ENCODE measurements at places on chromosomes 6 and 20.

DNA sequence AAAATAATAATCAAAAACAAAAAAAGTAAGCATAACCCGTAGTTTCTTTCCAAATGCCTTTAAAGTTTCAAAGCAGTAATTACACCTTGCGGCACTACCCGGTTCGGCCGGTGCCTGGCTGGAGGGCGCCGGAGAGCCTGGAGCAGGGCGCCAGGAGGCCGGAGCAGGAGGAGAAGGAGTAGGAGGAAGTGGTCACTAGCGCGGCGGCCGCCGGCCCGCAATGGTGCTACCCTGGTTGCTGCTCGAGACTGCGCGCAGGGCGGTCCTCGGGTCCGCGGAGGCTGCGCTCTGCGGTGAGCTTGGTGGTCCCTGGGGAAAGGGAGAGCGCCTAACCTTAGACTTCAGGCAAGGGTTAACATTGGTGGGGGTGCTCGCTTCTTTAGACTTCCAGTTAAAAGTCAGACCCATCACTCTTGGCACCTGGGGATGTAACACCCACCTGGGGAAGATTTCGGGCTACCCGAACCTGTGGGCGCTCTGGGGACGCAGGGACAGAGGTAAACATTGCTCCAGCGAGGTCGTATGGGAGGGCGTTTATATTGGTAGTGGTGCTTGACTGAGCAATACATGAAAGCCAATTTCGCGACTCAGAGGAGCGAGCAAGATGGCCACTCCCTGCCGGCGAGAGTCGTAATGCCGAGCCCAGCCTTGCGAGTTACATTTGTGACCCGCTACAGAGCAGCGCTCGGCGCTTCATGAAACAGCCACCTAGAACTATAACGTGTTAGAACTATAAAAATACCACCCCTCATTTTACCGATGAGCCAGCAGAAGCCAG lies 5.8 kb upstream of the USP45 start:
- peak; percentile 43 for DNase-seq

GRCh38 chr6:158762787-158763433 lies 56.3 kb downstream of the EZR start:
- no peak for DNase-seq

DNA sequence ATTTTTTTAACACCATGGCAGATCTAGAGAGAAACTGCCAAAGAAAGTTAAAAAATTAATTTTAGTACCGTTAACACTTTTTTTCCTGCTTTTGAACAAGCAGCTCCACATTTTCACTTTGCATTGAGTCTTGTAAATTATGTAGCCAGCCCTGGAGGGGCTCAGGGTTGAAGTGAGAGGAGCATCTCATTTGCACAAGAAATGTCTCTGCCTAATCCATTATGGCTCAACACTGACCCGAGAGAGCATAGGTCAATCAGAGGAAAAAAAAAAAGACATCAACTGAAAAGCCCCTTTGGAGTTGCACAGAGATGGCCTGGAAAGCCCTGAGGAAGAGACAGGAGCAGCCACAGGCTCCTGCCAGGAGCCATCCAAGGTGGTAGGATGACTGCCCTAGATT lies 4.3 kb upstream of the SLPI start:
- DNase-seq, result no peak

DNA sequence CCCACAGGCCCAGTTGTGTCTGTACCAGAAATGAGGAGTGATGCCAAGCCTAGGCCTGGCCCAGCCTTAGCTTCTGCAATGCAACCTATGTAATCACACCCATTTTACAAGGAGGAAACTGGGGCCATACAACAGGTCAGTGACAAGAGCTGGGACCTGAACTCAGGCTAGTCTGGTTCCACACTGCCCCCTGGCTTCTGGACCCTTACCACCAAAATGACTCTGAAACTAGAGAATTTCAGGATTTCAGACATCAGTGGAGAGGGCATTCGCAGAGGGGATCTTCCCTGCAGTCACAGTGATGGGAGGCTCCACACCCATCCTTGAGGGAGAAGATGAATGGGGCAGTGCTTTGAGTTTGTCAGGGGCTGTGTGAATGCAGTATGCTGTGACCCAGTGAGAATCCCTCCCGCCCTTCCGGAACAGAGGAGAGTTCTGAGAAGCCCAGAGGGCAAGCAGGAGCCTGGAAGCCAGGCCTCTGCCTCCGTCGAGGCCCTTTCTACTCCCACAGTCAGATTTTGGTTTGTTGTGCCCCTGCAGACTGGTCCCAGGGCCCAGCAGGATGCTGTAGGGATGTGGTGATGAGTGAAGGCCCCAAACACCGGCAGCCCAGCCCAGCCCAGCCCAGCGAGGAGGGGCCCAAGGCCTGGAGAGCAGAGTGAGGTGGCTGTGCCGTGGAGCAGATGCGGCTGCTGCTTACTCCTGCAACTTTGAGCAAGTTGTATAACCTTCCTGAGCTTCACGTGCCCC lies 48.1 kb upstream of the MYL9 start:
- no peak for DNase-seq

DNA sequence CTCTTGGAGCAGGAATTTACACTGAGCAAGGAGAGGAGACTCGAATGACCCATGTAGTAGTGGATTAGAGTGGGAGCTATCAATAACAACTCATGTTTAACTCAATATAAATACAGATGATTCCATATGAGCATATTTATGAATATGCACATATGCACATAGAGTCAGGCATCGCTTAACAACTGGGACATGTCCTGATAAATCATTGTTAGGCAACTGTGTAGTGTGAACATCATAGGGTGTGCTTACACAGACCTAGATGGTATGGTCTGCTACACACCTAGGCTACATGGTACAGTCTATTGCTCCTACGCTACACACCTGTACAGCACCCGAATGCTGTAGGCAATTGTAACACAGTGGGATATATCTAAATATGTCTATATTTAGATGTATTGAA lies 75.9 kb upstream of the RALGAPA2 start:
- no peak for DNase-seq

- no peak for DNase-seq
Observed at GRCh38 chr6:32982702-32983492, 14.5 kb downstream of the BRD2 start.

DNA sequence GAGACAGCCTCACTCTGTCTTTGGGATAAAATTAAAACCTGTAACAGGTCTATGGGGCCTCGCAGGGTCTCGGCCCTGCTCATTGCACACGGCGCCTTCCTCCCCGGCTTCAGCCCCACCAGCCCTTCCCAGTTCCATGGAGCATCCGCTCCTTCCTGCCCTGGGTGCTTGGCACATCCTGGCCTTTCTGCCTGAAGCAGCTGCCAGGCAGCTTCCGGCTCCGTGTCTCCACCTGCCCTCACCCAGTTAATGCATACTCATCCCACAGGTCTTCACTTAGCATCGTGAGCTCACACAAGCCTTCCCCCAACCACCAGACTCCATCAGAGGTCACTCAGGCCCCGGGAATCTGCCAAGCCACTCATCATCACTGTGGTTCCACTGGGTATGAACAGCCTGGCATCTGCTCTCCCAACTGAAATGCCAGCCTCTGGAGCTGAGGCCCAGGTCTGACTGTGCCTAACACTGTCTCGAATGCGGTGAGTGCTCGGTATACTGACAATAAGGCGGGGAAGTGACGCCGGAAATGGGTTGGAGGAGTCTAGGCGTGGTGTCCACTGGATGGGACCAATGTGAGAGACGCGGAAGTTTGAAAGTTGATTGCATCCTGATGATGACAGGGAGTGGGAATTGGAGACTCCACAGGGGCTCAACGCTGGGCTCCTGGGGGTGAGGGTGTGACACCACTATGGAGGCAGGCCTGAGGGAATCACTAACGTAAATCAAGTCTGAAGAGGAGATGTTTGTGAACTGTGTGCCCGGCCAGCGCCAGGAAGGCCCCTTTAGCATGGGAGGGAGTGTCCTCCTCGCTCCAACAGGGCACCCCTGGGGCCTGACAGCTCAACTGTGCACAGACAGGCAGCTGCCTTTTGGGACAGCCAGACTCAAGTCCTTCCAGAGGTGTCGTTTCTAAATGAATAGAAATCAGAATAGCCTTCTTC lies 245.8 kb downstream of the TTLL2 start:
- DNase-seq, result no peak

GRCh38 chr6:105606831-105607463 lies 204.1 kb upstream of the PREP start:
- no peak for DNase-seq

DNA sequence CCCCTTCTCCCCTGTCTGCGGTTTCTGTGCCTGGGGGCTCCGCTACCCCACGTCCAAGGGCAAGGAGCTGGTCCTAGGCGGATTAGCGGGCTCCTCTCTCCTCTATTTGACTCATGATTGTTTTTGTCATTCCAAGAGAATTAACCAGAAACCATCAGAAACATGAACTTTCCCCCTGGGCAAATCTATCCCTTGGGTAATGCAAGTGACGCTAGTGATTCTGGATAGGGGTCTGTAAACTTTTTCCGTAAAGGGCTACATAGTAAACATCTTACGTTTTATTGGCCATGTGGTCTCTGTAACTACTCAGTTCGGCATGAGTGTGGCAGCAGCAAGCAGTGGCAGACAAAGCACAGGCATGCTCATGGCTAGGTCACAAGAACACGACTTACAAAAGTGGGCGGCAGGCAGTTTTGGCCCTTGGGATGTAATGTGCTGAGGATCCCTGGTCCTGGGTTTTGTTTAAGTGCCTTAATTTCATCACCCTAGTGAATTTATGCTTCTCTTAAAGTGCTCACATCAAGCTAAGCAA lies 654 bp downstream of the CST11 start:
- DNase-seq, result no peak

GRCh38 chr6:33702345-33702977 lies 9.0 kb downstream of the UQCC2 start:
- no peak for DNase-seq

DNA sequence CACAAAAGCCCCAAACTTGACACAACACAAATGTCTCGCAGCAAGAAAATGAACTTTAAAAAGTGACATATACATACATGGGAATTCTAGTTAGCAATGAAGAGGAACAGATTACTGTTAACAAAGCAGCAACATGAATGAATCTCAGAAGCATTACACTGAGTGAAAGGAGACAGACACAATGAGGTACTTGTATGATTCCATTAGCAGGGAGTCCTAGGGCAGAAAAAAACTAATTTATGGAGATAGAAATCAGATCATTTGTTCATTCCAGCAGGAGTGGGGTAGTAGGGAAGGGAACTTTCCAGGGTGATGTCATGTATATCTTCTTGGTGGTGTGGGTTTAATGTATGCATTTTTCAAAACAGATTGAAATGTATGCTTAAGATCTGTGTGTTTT lies 524.4 kb downstream of the KIF16B start:
- no peak for DNase-seq

- no peak for DNase-seq
Observed at GRCh38 chr6:18485660-18486435, 98.7 kb downstream of the RNF144B start.

DNA sequence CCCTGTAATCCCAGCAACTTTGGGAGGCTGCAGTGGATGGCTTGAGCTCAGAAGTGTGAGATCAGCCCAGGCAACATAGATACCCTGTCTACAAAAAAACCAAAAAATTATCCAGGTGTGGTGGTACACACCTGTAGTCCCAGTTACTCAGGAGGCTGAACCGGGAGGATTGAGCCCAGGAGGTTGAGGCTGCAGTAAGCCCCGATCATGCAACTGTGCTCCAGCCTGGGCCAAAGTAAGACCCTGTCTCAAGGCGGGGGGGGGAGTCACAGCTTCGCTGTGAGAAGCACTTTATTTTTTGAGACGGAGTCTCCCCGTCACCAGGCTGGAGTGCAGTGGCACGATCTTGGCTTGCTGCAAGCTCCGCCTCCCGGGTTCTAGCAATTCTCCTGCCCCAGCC lies 54.2 kb downstream of the EZR start:
- no peak for DNase-seq

DNA sequence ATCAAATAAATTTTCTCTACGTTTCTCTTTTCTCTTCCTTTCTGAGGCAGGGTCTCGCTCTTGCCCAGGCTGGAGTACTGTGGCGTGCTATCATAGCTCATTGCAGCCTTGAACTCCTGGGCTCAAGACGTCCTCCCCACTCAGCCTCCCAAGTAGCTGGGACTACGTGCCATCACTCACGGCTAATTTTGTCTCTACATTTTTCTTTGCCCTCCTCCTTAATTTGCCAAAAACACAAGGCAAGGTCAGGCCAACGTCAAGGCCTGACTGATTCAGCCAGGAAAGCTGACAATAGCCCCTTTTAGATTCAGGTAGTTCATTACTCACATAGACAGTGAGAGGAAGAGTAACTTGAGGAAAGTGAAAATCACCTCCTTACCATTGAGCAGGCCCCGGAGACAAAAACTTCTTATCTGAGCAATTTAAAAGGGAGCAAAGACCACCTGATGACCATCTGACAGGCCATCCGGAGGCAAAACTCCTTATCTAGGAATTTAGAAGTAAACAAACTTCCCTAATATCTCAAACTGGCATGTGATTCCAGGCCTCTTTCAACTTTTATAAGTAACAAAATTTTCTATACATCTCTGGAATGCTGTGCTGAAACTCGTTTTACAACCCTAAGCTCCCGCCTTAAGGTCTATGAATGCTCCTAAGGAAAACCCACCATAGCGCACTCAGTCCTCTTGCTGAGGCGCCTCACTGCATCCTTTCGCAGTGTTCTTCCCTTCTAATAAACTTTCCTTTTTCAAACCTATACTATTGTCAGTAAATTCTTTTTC lies 42.1 kb upstream of the SRPK1 start:
- DNase-seq, result no peak

GRCh38 chr20:37302981-37303380 lies 13.5 kb downstream of the MANBAL start:
- no peak for DNase-seq

DNA sequence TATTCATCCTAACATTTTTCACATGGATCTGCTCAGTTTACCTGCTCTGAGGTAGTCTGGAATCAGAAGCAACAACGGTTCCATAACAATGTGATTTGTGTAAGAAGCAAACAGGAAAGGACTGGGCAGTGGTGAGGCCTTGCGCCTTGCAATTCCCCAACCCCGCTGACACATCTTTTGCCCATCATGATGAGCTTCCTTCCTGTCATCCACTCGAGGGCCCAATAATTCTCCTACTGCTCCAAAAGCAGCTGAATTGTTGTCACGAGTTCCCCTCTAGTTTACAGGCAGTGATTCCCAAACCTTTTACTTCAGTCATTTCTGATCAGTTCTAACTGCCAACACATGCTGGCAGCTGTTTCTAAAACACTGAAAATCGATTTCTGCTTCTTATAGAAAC lies 22.9 kb downstream of the STX7 start:
- DNase-seq, result no peak

GRCh38 chr20:41617059-41617901 lies 897 bp downstream of the CHD6 start:
- peak; percentile 41 for DNase-seq

DNA sequence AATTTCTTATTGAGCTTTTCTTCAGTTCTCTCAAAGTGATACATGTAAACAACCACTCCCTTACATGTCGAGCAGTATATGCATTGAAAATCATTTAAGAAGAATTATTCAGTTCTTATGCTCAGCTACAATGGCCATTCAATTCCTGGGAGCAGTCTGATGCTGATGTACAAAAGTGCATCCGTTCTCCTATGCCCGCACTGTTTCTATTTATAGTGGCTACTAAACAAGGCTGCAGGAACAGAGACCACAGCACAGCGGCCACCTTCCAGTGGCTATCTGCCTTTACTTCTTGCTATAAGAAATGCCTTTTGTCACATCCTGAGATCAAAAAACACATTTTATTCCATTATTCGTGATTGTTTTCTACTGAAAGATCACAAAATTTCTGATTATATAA lies 82.2 kb downstream of the FHL5 start:
- no peak for DNase-seq
